IMR-90 (cell line): ENCODE measurements at places on chromosomes 1 and 21.
A peak's percentile ranks its signal among the peaks of the same experiment; 100 is the strongest.

DNA sequence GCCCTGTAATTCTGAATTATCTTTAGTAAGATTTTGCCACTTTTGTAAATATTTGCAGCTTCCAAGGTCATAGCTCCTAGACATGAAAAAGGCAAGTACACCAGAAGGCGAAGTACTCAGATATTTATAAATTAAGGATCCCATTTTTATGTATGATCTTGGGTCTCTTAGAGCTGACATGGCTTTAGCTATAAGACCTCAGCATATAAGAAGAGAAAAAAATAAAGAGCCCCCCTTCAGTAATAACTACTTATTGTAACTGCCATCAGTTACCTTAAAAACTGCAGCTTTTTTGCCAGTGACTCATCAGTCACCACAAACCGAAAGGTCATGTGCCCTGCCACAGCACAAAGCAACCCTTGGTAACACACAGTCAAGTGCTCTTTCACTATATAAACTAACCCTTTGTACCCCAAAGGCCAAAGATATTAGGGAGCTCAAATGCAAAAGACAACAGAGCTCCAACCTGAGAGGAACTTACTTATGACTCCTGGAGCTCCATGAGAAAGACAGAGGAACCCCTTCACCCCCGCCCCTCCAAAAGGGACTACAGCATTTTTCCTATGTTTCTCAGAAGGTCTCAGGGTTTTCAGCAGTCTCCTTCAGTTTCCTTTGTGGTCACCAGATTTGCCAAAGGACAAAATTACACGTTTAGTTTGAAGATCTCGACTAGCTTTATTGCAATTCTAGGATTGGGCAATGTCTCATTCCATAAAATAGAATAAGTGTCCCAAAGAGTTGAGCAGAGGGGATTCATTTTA lies 219.8 kb upstream of the DUSP10 start:
- H3K4me3 ChIP-seq = no peak overlapping the region
- H3K27me3 ChIP-seq = no peaks in the 10 kb centered on the region
- peaks cover 11% of the 10 kb centered on the region for H3K4me1 ChIP-seq
- DNase-seq = peak; percentile 61

DNA sequence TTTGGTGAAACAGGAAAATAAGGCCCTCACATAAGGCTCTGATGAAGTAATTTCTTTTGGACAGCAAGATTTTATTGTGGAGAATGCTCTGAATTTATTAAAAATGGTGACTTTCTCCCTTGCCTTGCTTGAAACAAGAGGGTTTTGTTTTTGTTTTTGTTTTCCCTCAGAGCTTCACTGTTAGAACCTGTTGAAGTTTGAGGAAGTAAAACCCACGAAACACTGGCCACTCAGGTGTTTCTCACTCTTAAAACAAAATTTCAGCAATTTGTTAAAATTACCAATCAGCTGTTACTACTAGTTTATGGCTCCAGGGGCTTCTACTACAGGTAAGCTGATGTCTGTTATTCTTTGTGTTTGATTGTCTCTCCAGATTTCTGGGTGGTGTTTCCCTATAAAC lies 112.6 kb upstream of the B3GALT2 start:
- no peak overlapping the region for H3K4me3 ChIP-seq
- H3K27ac ChIP-seq = no peak overlapping the region
- no peaks in the 10 kb centered on the region for H3K36me3 ChIP-seq

GRCh38 chr1:114755006-114755931 lies 2.5 kb downstream of the CSDE1 start:
- H3K27ac ChIP-seq = no peak overlapping the region
- peak; percentile 19 for DNase-seq
- peaks cover 4% of the 10 kb centered on the region for H3K4me1 ChIP-seq
- peaks cover 3% of the 10 kb centered on the region; the same call in 1 of the 2 replicates for H3K36me3 ChIP-seq

GRCh38 chr1:72062584-72062983 lies 219.8 kb downstream of the NEGR1 start:
- no peaks in the 10 kb centered on the region for H3K27me3 ChIP-seq
- no peak overlapping the region for H3K4me3 ChIP-seq
- peak; percentile 17 for DNase-seq
- no peaks in the 10 kb centered on the region for H3K36me3 ChIP-seq
- H3K4me1 ChIP-seq = no peaks in the 10 kb centered on the region; the same call in 1 of the 2 replicates
- H3K27ac ChIP-seq = no peak overlapping the region
